ENCODE measurements at places on chromosomes 12 and 14.

DNA sequence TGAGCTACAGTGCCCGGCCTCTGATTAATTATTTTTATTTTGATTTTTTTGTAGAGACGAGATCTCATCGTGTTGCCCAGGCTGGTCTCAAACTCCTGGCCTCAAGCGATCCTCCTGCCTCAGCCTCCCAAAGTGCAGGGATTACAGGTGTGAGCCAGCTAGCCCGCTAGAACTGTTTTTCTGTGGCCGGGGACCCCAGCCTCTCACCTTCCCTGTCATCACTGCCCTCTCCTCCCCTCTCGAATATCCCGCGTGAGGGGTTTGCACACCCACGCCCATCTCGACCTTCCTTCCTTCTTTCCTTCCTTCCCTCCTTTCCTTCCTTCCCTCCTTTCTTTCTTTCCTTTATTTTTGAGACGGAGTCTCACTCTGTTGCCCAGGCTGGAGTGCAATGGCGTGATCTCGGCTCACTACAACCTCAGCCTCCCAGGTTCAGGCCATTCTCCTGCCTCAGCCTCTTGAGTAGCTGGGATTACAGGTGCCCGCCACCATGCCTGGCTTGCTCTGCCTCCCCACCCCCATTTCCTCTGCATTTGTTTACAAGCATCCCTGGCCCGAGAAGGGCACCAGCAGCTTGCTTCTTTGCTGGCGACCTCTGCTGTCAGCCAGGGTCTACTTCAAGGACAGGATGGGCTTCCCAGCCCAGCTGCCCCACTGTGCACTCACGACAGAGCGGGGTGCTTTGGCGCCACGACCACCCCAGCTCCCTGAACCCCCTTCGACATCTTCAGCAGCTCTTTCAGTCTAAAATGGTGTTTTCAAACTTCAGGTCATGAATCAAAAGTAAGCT, 4.3 kb upstream of the TRAF3 start:
- DNase-seq: no peak

DNA sequence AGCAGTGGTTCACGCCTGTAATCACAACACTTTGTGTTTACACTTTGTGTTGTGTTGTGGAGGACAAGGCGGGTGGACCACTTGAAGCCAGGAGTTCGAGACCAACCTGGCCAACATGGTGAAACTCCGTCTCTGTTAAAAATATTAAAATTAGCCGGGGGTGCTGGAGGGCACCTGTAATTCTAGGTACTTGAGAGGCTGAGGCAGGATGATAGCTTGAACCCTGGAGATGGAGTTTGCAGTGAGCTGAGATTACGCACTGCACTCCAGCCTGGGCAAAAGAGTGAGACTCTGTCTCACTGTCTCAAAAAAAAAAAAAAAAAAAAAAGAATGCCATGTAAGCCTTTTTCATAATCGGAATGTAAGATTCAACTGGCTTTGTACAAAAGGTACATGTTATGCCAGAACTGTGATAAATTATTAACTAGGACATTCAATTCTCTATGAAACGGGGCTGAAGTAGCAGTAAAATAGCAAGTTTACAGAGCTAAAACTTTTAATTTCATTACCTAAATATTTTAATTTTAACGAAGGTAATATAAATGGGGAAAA, 13.9 kb upstream of the PITPNM2 start:
- DNase-seq: no peak

DNA sequence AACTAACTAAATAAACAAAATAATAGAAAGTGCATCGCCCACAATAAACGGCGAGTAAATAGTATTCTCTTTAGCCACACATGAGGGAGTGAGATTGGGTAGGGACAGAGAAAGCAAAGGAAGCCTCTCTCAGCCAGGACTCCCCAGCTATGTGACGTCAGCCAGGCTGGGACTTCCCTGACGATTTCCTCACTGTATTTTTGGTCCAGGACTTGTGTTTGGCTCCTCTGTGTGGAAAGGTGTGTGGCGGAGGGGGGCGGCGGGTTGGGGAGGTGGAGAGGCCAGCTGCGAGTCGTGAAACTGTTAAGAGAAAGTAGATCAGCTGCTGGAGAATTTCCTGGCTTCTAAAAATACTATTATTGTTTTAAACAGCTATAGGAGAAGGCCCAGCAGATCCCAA, 1124.6 kb downstream of the AACS start:
- DNase-seq: no peak

DNA sequence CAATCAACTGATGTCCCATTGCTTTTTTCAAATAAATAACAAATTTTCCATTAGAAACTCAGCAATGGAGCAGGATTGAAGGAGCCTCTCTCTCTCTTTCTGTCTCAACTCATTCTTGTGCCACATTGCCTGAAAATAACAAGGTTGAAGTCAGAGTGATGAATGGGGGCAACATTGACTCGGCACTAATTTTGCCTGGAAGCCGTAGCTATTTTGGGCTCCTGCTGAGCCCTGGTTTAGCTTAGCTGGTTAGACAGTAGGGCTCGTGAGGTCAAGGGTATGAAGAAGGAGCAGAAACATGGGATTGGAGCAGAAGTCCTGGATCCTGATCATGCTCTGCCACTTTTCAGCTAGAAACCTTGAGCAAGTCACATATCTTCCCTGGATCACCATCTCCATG, 38.9 kb downstream of the WSCD2 start:
- DNase-seq: no peak

DNA sequence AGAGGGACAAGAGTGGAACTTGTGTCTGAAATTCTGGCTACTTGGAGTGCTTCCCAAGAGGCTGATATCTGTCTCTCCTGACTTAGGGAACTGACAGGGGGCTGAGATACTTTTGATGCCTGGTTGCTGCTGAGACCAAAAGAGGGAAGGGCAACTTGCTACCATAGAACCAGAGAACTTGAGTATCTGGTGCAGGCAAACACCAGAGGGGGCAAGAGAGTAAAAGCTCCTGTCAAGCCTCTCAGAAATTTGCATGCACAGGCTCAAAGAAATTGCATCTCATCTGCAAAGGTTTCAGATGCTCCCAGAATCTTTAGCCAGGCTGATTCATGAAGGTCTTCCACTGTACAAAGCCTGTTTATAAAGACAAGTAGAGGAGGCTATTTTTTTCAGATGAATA, 391.3 kb upstream of the FOXG1 start:
- no peak for DNase-seq

DNA sequence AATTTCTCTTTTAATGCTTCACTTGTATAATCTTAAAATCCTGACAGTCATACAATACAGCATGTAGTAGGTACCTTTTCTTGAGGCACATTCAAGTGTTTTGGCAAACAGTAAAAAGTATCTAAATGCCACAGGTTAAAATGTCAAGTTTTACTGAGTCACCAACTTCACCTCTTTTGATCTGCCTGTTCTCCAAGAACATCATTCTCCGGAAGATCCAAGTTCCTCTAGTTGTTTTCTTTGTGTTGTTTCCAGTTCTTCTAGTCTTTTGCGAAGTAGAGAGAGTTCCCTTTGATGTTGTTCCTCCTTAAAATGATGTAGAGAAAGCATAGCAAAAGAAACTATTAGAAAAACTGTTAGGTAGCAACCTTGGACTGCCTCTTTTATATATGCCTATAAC, 151.1 kb downstream of the CEP83 start:
- DNase-seq: no peak

DNA sequence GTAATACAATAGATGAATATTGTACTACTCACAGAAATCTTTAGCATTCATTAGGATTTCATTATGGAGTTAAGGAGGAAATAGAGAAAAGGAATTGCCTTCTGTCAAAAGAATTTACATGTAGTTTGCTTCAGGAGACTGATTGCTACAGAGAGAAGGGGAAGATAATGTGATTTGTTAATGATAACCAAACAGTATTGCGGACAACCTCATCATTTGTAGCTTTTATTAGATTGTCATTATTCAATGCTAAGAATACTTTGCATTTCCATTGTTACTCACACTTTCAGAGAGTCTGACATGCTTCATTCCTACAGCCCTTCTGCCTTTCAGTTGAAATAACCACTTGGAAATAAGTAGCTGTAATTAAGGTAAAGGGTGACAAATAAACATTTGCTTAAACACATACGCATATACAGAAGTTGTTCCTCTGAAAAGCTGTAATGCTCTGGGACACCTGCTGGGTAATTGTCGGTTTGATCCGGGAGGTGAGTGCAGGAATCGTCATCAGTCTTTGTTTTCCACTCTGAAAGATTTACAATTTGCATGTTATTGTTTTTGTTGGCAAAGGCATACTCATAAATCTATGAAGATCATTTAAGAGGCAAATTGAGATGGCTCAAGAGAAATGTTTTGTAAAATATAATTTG, 600.2 kb downstream of the TRHDE start:
- DNase-seq: no peak

- DNase-seq: no peak
Measured at GRCh38 chr12:116538076-116538591, 21.0 kb upstream of the MAP1LC3B2 start.

- DNase-seq: no peak
Measured at GRCh38 chr12:2027351-2027750, 23.1 kb upstream of the DCP1B start.

DNA sequence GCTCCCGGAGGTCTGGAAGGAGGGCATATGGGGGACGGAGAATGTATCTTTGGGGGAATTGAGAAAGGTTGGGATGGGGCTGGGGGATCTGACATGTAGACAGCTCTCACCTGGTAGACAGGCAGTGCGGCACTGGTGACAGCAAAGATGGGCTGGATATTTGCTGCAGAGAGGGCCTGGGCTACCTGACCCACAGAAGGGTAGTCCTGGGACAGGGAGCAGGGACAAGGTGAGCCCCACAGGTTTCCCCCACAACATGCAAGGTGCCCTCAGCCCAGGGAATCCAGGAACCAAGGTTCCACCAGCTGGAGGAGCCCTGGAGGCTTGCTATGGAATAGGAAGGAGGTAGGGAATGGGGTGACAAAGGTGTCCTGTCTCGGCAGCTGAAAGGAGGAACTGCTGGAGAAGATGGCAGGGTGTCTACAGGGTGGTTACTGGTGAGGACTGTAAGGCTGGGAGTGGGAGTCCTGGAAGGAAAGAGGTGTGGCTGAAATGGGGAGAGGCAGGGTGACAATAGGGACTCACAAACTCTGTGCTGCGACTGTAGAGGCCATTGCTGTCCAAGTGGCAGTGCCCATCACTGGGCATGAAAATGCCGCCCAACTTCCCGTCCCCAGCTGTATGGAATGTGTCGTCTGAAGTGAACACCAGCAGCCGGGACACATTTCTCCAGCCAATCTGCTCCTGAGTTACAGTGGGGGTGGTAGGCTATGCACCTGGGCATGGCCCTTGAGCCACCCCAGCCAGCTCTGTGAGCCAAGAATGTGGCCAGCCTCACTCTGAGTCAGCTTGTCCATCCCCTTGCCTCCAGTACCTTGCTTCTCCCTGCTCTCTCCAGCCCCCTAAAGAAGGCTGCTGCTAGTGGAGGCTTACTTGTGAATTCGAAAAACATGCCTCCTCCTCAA, 11.3 kb downstream of the ITGB7 start:
- DNase-seq: no peak

GRCh38 chr14:26621364-26621763, 23.5 kb upstream of the NOVA1 start:
- DNase-seq: no peak

DNA sequence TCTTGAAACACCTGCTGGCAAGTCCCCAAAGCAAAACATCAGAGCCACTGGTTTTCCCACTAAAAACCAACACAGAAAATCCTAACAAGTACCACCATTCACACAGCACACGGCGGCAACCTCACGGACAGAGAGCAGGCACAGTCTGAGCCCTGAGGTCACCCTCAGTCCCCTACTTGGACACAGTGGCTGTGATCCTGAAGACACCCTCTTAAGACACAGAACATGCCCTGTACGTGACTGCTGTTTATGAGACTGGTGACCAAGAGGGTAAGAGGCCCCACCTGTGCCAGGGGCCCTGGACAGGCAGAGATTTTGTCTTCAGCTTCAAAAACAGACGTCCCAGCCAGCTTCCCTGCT, 29.6 kb downstream of the HIP1R start:
- DNase-seq: no peak

DNA sequence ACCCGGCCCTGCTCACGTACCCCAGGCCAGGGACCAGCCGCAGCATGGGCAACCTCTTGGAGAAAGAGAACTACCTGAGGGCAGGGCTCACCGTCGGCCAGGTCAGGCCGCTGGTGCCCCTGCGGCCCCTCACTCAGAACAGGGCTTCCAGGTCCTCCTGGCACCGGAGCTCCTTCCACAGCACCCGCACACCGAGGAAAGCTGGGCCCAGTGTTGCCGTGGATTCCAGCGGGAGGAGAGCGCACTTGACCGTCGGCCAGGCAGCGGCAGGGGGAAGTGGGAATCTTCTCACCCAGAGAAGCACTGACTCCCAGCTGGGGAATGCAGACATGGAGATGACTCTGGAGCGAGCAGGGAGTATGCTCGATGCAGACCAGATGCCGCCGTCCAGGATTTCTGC, 7.9 kb upstream of the VAMP1 start:
- DNase-seq: no peak

- DNase-seq: no peak
Measured at GRCh38 chr12:67193704-67194103, 75.5 kb upstream of the CAND1 start.

DNA sequence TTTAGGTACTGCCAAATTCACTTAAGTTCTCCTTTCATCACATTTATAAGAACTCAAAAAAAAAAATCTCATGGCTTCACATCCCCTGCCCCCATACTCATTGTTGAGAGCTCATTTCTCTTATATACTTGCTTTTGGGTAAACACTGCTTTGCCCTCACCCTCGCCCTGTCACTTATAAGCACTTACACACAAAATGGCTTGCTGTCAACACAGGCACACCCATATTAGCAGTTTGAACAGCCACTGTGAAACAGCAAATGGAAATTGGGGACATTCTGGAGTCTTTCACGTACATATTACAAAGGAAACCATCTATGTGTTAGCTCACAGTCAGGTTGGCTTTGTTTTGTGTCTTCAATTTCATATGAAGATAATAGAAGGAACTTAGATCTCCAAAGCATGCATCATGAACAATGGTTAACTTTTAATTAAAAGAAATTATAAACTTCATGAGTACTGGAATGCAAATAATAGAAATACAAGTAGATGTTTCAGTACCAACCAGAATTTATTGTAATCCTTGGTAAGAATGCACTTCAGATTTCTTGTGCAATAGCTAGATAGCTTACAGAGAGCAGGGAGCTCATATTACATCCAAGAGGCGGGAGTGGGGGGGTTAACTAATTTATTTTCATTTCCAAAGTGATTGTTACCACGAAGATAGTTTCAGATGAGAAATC, 272.2 kb downstream of the ALG10B start:
- DNase-seq: no peak

GRCh38 chr14:35285168-35286002, 6.8 kb upstream of the PSMA6 start:
- peak; percentile 47 for DNase-seq

- DNase-seq: no peak
Measured at GRCh38 chr14:92735344-92735743, 13.1 kb downstream of the LGMN start.

- no peak for DNase-seq
Measured at GRCh38 chr14:55614304-55614703, 34.3 kb downstream of the KTN1 start.

Measured in GM18507 (cell line).